ENCODE measurements at places on chromosomes 5 and 9.

- no peak for DNase-seq
Measured at GRCh38 chr5:171462928-171463861, 43.7 kb downstream of the FGF18 start.

GRCh38 chr5:55344392-55344992, 36.7 kb downstream of the MTREX start:
- peak; percentile 56 for DNase-seq

DNA sequence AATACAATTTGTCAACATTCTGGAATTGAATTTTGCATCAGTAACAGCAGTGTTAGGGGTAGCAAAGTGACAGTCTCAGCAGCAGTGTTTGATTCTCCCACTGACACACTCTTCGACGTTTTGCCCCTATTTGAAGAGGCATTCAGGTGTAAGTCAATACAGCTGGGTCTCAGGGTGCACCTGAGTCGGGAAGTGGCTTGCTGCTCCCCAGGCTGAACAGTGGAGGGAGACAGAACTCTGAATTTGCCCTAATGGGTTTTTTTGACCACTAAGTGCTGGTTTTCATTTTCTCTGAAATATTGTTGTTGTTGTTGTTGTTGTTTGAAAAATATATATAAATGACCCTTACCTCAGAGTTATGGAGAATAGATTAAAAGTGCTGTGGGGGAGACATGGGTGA, 223.2 kb downstream of the TLR4 start:
- DNase-seq, result no peak

- DNase-seq, result no peak
Measured at GRCh38 chr5:93421987-93422401, 159.0 kb downstream of the NR2F1-AS1 start.

GRCh38 chr5:7394889-7395431, 978 bp upstream of the ADCY2 start:
- peak; percentile 61 for DNase-seq

DNA sequence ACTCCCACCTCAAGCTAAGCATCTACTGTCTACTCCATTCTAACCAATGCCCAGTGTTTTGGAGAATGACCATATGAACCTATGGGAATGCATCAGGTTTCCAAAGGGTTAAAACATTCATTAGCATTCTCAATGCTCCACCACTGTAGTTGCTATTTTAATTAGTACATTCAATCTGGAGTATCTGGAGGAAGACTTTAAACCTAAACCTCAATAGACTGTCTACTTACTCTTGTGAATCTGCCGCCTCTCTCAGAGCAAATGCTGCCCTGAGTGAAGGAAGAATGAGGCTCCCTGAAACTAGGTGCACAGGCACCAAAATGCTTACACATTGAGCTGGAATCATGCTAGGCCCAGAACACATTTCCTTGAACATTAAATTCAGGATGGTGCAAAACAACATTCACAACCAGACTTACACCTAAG, 2.0 kb downstream of the ENC1 start:
- DNase-seq, result no peak

GRCh38 chr5:156479849-156480248, 152.9 kb downstream of the SGCD start:
- DNase-seq, result no peak

DNA sequence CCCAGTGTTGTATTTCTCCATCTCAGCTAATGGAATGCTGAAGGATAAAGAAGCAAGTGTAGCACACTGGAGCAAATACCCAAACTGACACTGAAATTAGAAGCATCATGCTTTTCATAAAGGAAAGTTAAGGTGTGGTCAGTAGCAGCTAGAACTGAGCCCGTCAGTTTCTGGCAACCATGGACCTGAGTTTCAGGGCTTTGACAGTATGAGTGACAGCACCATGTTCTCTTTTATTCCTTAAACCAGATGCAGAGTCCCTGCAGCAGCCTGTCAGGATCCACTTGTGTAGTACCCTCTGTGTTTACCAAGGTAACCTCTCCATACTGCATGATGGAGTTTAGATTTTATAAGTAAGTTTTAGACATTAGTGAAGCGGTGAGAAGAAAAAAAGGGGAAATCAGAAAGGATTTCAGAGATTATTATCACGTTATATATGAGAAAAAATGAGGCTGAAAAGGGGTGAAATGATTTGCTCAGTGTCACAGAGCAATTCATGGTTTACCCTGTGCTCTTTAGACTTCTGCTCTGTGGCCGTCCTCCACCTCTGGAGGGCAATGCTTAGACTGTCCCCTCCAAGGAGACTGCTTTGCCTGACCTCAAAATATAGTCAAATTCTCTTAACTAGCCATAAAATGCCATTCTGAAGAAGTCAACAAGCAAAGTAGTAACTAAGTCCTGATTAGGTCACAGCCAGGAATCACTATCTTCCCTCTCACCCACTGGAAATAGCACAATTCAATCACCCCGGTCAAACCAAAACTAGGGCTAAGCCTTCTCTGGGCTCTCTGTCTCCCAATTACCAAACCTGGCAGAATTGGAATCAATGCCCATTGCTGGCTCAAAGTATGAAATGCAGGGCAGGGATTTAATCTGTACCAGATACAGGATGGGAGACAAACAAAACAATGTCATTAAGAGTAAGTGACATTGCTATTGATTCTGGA, 10.5 kb upstream of the MYOT start:
- no peak for DNase-seq

DNA sequence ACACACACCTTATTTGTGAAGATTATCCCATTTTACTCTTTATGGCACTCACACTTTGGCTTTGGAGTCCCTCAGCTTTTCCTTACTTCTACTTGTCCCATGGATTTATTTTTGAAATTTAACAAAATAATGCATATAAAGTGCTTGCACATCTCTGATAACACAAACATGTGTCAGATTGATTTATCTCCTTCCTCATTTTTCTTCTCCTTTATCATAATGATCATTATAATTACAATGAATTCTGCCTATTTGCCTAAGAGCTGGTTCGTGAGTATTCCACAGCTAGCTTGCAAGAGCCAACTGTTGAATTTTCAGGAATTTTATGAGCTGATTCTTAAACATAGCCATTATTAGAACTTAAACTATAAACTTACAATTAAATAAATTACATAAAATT, 347.7 kb downstream of the CHSY3 start:
- no peak for DNase-seq

- DNase-seq, result no peak
Measured at GRCh38 chr5:142450419-142450818, 125.6 kb upstream of the SPRY4 start.

- no peak for DNase-seq
Measured at GRCh38 chr5:150146862-150147601, 8.6 kb downstream of the PDGFRB start.

- no peak for DNase-seq
Measured at GRCh38 chr9:116282597-116282996, 129.0 kb downstream of the PAPPA start.

DNA sequence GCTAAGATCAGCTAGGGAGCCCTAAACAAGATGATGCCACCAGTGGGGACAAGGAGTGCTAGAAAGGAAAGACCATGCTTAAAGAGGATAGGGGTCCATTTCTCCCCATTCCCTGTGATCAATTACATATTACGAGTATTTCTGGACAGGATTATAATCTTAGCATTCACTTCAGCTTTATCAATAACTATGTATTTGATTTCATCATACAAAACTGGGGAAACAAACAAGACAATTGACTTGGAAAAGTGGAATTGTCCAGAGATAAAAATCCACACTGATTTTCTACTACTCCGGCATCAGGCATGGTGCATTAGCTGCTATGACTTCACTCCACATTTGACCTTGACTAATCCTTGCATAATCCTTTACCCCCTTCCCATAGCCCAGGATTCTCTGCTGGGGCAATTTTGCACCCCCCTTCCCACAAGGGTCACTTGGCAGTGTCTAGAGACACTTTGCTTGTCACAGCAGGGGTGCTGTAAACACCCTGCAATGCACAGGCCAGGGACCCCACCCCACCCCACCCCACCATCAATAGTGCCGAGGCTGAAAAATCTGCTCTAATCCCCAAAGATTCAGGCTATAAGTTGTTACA, 29.9 kb upstream of the UBE2QL1 start:
- DNase-seq, result no peak
